ENCODE measurements at places on chromosomes 12 and 14.

DNA sequence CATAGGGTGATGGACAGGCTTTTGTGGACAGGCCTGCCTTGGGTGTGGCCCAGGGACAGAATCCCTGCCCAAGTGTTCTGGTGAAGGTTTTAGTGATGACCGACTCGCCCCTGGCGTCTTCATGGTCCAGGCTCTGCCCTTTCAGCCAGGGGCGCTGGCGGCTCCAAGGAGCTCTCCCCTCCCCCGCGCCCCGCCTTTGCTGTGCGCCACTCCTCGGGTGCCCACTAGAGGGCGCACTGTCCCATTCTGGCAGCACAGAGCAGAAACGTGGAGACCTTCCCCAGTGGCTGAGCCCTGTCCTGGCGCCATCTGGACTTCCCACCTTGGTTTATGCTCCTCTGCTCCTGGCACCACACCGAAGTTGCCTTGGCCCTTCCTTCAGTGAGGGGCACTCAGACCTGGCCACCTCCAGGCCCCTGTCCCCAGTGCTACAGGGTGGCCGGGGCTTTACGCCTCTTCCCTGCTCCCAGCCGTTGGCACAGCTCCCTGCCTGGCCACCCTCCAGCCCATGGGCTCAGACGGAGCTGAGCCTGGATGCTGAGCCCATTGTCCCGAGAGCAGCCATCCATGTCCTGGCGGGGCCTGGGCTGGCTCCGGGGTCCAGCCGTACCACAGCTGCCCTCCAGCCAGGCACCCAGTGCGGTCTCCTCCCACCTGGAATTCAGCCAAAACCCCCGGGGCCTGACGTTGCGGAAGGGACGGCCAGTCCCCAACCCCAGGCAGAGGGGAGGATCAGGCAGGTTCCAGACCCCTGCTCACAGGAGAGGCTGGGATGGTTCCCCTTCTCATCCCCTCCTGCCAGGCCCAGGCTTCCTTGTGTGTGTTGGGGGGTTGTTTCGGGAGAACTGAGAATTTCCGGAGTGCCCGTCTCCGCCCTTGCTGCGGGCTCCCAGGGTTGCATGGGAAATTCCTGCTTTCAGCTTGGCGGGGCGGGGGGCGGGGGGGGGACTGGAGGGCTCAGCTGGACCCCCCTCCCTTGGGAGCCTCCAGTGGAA lies 5.6 kb upstream of the CRIP1 start:
- peak; percentile 86 for DNase-seq

DNA sequence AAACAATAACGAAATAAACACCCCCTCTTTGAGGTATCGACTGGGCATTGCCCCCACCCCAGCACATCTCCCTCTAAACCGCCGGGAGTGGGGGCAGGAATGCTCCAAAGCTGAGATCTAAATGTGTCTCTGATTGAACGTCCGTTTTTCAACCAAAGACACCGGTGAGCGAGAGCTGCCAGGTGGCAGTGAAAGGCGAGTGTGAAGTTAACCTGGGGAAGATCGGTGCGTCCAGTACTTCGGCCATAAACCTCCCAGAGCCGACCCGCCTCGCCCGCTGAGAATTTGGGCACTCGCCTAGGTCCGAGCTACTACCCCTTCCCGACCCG lies 625 bp downstream of the ANGEL1 start:
- DNase-seq: peak; percentile 45

- DNase-seq: no peak
These were observed 195.1 kb downstream of the PHETA1 start for GRCh38 chr12:111173836-111174235.

- DNase-seq: peak; percentile 72
These were observed 35.4 kb upstream of the RNASE3 start for GRCh38 chr14:20855652-20856291.

DNA sequence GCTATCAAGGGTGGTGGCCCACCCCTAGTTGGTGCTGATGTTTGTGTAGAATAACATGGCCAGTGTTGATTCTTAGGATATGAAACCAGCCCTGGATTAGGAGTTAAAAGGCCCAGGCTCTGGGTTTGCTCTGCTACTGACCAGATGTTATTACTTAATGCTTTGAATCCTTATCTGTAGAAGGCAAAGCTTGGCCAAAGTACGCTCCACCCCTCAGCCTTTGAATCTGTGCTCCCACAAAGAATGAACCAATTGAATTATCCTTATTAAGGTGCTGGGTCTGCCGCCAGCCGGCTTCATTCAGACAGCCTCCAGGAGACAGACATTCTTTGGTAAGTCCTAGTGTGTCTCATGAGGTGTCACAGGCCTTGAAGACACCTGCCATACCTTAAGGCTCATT lies 41.8 kb downstream of the AKAP3 start:
- DNase-seq: no peak

- DNase-seq: no peak
These were observed 320.1 kb downstream of the DAD1 start for GRCh38 chr14:22268875-22269274.

DNA sequence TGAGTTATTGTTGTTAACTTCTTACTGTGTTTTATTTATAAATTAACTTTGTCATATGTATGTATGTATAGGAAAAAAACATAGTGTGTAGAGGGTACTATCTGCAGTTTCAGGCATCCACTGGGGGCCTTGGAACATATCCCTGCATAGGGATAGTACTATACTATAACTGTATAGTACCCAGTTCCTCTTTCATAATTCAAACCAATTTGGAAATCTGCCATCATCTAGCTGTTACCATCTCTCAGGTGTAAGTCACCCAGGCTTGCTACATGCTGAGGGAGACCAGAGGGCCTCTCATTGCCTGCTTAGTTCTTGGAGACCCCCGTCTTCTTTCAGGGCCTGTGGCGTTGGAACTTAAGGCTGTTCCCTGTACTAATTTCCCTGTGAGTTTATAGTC lies 12.9 kb upstream of the DCD start:
- peak; percentile 82 for DNase-seq

- no peak for DNase-seq
These were observed 30.6 kb upstream of the KICS2 start for GRCh38 chr12:64252681-64253080.

DNA sequence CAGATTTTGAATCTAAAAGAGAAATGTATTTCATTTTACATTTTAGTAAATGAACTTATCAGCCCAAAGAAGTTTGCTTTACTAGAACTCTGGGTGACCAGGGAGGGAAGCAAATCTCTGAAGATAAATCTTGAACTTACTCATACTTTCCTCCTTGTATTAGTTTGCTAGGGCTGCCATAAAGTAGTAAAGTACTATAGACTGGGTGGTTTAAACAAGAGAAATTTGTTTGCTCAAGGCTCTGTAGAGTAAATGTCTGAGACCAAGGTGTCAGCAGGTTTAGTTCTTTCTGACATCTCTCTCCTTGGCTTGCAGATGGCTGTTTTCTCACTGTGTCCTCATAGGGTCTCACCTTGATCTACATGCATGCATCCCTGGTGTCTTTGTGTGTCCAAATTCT lies 926.0 kb downstream of the DIO2 start:
- no peak for DNase-seq

GRCh38 chr12:127273626-127274025 lies 993.3 kb upstream of the TMEM132C start:
- DNase-seq: no peak

GRCh38 chr12:52895726-52896189 lies 9.1 kb downstream of the KRT8 start:
- DNase-seq: no peak

GRCh38 chr12:17076811-17077210 lies 470.8 kb upstream of the LMO3 start:
- DNase-seq: no peak

GRCh38 chr14:41900644-41901043 lies 294.0 kb downstream of the LRFN5 start:
- DNase-seq: no peak

DNA sequence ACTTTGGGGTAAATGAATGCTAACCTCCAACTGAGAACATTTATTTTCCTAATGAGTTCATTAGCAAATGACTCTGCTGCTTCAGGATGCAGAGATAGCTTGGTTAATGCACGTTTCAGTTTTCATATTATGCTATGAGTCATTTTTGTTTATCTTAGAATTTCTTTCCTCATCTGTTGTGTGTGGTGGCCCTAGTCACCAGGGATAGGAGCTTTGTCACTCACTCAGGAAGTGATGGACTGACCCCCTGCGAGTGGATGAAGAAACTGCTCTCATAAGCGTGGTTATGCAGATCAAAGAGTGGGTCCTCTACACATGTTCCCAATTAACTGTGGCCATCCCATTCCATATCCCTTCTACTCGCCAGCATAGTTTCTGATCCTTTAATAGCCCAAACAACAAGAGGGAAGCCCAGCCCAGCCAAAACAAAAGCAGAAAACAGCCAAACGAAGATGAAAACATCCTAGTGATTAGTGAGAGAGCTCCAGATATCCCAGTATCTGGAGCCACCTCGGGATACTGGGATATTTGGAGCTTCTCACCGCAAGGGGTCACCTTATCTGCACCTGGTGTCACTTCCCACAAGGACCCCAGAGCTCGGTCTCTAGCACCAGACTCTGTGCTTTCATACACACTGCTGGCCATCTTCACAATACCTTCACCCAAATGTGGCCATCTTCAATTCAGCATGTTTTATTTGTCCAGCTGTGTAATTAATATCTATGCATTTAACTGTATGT lies 8.6 kb downstream of the TC2N start:
- no peak for DNase-seq

DNA sequence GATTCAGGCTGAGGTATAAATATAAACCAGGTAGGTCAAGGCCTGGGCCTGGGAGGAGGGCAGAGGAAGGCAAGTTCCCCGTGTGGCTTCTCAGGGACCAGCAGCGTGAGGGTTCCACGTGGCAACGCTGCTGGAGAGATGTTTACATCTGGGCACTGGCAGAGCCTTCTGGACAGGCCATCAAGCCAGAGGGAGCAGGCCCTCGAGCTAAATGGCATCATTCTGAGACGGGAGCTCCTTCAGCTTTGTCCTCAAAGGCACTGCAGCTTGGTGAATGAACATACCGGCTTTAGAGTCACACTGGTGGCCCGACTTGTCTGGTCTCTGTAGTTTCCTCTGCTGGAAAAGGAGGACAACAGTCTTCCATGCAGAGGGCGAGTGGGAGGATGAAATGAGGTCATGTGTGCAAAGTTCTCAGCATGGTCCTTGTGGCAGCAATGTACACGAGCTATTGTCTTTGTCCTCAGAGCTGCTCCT lies 231.3 kb downstream of the ZFP36L1 start:
- no peak for DNase-seq

DNA sequence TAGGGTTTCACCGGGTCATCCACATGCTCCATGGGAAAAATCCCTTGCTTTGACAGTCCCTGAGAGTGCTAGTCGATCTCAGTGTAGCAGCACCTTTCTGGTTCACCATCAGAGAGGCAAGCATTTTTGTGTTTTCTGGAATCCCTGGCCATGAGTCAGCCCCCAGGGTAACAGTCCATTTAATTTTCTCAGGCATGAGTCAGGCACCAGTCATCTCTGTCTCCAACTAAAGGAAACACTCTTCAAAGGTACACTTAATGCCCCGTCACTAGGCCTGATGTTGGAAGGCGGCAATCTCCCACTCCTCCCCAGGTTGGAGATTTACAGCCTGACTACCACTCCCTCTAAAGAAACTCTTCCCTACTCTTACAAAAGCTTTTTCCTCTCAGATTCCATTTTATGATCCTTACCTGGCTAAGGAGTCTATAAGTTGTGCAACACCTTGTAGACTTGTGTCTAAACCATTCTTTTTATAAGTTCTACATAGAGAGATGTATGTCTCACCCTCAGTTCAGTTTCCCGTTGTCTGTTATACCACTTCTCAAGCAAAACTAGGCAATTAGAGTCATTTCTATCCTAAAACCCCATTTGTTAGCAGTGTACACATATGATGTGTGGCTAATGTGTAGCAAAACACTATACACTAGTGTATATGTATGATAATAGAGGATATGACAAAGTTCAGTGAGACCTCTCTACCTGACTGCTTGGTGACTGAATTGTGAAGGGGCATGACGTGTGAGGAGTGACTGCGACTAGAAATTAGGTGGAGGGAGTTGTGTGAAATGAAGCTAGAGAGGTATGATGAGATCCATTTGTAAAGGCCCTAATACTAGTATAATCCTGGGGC lies 24.6 kb downstream of the TMEM19 start:
- no peak for DNase-seq

DNA sequence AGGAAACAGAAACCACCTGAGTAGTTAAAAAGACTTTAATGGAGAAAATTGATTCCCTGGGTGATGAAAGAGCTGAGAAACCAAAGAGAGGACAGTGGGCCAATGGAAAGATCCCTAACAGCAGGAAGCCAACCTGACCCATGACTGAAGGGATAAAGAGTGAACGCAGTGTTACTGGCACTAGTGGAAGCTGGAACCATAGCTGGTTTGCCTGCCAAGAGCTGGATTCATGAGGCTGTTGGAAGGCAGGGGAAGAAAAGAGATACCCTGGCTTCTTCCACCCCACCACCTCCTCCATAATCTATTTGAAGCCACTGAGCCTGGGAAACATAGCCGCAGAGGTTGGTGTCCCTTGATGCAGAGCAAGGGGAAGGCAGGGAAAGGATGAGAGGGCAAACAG lies 125.5 kb upstream of the PRKD1 start:
- no peak for DNase-seq

- no peak for DNase-seq
These were observed 475.6 kb upstream of the SOX5 start for GRCh38 chr12:24424889-24425600.

DNA sequence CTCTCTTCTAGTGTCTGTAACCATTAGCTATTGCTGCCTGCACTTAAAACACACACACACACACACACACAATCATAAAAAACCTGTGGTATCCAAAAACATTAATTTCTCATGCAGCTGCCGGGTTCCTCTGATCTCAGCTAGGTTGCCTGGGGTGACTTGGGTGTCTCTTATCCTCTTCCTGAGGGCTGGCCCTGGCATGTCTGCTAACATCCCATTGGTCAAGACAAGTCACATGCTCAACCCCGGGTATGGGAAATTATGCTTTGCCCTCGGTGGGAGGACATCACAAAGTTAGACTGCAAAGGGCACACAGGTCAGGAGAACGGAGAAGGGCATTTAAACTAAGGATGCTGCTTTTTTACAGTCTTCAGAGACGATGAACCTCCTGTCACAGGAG lies 55.7 kb downstream of the TRPV4 start:
- peak; percentile 72 for DNase-seq

GRCh38 chr12:113373440-113373839 lies 15.1 kb downstream of the PLBD2 start:
- DNase-seq: no peak

- no peak for DNase-seq
These were observed 1187.5 kb upstream of the USP15 start for GRCh38 chr12:61072717-61073116.

All from RPMI8226 (cell line).